Stimulated activated CD8-positive, alpha-beta memory T cell treated with anti-CD3 and anti-CD28 coated beads, Interleukin-15, amount 100 ng/mL, for 1 hour (primary cell): ENCODE measurements at places on chromosomes 13 and 19.

DNA sequence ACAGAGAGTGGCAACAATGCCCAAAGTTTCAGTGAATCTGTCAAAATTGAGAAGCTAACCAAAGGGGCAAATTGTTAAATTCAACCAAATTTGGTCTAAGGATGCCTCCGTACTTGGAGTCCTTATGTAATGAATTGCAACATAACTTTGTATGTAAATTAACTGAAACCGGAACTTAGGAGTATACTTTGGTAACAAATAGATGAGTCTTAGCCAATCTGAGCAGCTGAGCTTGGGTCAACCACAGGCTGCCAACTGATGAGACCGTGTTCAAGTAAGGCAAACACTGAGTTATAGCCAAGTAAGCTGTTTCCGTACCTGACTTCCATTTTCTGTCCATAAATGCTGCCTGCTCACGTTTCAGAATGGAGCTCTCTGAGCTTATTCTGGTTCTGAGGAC lies 5.3 kb downstream of the VWA8 start:
- no peak for DNase-seq

GRCh38 chr19:16970821-16971220 lies 55.8 kb downstream of the CPAMD8 start:
- DNase-seq = no peak

DNA sequence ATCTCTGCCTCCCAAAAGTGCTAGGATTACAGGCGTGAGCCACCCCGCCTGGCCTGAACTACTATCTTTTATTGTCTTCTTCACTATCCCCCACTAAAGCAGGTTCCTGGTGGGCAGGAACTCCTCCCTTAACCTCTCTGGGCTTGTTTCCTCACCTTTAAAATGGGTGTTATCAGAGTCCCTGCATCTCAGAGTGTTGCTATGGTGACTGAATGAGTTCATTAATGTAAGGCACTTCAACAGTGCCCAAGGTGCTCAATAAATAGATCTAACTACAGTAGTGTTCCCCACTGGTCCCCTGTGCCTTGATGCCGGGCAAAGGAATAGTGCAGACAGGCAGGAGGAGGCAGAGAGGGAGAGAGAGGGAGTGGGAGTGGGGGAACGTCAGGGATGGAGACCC lies 20.5 kb downstream of the CCDC97 start:
- DNase-seq = no peak

DNA sequence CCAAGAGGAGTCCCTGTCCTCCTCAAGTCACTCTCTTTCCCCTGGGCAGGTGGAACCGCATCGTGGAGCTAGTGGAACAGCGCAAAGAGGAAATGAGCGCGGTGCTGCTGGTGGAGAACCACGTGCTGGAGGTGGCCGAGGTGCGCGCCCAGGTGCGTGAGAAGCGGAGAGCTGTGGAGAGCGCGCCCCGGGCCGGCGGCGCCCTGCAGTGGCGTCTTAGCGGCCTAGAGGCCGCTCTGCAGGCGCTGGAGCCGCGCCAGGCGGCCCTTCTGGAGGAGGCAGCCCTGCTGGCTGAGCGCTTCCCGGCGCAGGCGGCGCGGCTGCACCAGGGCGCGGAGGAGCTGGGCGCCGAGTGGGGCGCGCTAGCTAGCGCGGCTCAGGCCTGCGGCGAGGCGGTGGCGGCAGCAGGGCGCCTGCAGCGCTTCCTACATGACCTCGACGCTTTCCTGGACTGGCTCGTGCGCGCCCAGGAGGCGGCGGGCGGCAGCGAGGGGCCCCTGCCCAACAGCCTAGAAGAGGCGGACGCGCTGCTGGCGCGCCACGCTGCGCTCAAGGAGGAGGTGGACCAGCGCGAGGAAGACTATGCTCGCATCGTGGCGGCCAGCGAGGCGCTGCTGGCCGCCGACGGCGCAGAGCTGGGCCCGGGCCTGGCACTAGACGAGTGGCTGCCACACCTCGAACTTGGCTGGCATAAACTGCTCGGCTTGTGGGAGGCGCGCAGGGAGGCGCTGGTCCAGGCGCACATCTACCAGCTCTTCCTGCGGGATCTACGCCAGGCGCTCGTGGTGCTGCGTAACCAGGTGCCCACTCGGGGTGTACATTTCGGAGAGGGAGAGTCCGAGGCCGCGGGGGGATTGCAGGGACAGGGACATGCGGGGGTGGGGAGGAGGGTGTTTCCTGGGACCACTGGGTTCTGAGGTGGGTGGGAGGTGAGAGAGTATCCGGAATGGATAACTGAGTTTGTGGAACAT lies 52.8 kb downstream of the SPTBN4 start:
- no peak for DNase-seq

DNA sequence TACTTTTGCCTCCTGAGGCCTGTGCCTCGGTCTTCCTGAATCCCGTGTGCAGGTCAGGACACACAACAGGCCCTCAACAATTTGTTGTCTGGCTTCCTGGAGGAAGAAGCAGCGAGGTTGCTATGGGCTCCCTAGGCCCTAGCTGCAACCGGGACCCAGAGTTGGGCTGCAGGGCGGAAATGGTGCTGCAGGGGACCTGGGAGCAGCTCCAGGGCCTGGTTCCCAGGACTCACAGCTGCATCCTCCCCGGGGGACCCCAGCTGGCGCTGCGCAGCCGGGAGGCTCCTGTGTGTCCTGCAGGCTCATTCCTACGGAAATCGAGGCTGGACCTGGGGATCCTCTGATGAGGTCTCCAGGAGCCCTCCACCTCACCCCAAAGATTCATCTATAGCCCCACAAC lies 999 bp upstream of the TNFAIP8L1 start:
- DNase-seq = no peak

- DNase-seq = no peak
Observed at GRCh38 chr19:7505682-7506384, 10.1 kb upstream of the ZNF358 start.

DNA sequence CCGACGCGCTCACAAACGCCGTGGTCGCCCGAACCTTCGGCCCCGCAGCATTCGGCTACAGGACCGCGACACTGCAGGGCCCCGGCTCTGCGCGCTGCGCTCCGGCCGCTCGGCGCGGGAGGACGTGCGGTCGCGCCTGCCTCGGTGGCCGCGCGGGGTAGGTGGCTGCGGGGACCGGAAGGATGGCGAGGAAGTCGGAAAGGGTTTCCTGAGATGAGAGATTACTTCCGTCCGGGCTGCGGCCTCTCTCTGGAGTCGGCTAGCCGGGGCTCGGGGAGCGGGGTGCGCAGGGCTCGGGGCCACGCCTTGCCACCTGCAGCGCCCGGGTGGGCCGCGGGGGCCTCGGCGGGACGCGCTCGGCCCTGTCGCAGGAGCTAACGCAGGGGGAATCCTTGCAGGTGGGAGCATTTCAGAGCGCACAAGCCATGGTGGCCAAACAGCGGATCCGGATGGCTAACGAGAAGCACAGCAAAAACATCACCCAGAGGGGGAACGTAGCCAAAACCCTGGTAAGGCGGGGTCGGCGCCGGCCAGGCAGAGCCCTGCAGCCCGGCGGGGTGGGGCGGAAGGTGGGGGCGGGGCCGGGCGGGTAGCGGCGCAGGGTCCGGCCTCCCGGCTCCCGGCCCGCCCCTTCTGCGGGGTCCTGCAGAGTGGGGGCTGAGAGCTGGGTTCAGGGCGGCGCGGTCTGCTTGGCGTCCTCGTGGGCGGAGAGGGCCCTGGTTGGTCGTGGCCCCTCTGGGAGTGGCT lies at the start of gene SERP2:
Gene SERP2, plus strand, starts transcription at position 224 of the 747 bp plus-strand sequence. Its CDS starts 202 bp downstream, at position 426.
- no peak for DNase-seq

- no peak for DNase-seq
Observed at GRCh38 chr13:112062072-112062567, 4.8 kb upstream of the SOX1 start.

DNA sequence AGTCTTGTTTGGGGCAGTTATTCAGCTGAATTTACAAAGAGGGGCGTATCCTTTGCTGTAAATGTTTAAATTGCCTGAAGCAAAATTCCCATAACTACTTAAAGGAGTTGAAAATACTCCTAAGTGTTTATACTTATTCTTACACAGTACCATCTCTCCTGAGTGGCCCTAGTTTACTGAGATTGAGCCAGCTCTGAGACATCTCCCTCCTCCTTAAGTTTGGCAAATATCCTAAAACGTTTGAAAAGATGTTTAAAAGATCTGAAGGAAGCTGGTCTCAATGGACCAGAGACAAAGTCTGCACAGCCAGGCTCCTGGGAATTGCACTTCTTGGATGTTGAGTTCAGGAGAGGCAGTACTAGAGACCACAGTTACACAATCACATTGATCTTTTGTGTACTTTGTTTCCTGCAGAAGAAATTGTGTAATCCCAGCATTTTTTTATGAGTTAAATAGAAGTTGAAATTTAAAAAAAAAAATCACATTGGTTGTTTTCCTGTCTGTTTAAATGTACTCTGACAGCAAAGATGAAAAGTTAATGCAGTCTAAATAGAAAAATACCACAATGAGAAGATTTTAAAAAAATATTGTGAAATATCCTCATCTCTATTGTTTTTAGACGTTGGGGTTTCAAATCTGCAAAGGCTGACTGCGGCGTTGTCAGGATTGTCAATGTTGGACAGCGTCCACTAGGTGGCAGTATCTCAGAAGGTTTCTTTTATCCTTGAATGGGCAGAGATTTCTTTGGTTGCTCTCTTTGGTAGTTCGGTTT lies 20.7 kb downstream of the TNFSF11 start:
- peak; percentile 25 for DNase-seq

DNA sequence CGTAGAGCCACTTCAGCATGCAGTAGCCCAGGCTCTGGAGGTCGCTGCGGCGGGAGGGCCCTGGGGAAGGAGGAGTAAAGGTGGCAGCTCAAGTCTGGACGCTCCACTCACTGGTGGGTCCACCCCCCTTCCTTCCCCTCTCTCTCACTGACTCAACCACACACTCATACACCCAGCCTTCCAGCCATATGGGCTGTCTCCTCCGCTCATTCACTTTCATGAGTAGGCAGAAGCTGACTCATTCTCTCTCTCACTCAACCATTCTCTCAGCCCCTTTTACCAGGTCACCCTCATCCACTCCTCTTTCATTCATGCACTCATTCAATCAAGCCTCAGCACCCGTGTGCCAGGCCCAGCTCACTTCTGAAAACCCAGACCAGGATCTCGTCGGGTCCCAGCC lies 27.5 kb upstream of the SIGLEC11 start:
- DNase-seq = no peak

GRCh38 chr19:29596080-29596727 lies 9.9 kb upstream of the POP4 start:
- no peak for DNase-seq

DNA sequence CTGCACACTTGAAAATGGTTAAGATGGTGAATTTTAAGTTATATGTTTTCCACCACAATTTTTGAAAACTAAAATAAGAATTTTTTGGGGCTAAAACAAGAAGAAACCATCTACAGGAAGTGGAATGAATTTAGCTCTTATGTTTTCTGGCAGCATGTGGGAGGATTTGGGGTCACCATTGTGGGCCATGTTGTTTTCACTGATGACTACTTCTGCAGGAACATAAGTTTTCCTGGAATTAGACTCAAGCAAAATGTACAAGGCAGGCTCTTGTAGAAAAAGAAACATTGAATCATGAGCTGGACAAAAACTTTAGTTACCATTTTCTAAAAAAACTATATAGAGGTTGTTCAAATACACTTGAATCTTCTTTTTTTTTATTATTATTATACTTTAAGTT lies 125.3 kb upstream of the C1QTNF9B start:
- no peak for DNase-seq

- peak; percentile 58 for DNase-seq
Observed at GRCh38 chr19:6801485-6802086, 29.1 kb downstream of the VAV1 start.
